Ureter (tissue), 1 donor: ENCODE measurements at places on chromosomes 2 and 18.
A peak's percentile ranks its signal among the peaks of the same experiment; 100 is the strongest.

- no peak for DNase-seq
Observed at GRCh38 chr2:122266636-122267035, 511.2 kb downstream of the TSN start.

DNA sequence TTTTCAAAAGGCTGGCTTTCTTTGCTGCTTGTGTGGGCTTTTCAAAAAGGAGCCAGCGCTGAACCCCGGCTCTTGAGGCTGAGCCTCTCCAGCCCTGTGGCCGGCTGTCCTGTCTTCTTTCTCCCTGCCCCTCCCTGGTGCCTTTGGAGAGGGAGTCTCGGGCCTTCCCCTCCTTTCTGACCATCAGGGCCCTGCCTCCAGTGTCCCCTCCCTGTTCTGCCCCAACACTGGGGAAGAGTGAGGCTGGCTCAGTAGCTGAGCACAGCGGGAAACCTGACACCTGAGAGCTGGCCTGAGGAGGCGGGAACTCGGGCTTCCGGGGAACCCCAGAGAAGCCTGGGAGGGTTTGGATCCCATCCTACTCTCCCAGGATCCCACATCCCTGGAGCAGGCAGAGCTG, 232.1 kb downstream of the LOXHD1 start:
- DNase-seq: peak; percentile 34

GRCh38 chr2:236250286-236250685, 13.9 kb downstream of the ASB18 start:
- DNase-seq: no peak

- DNase-seq: no peak
Observed at GRCh38 chr18:79485788-79486355, 90.1 kb downstream of the NFATC1 start.

DNA sequence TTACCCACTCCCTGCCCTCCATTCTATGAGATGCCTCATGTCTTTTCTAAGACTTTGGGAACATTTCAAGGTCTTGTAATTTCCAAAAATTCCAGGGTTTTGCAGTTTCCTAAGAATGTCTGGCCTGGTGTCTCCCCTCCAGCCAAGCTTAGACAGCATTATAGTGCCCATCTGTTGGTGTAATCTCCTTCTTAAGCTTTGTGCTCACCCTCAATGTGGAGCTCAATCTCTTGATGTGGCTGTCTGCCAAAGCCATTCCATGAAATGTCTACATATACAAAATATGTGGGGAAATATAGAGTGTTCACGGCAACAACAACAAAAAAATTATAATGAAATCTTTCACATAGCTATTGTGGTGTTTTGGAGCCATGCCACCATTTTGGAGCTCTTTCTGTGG, 558.4 kb downstream of the PIK3C3 start:
- DNase-seq: no peak

DNA sequence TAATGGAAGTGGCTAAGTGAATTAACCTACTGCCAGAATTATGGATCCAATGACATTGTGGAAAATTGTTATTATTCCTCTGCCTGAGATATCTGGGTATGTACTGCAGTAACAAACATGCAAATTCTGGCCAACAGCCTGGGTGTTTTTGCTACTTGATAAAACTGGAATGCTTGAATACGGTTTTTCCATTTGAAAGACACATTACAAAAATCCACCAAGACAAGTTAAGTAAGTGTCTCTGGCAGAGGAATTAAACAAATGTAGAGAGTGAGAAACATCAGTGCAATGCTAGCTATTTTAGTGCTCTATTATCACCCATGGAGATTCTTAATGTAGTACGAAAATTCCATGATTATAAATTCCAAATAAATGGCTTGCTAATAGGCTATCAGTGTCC, 312.4 kb upstream of the MEIS1 start:
- no peak for DNase-seq

- no peak for DNase-seq
Observed at GRCh38 chr2:55489467-55490062, 30.0 kb upstream of the CFAP36 start.

- DNase-seq: no peak
Observed at GRCh38 chr2:215868846-215869543, 144.4 kb downstream of the MREG start.

- no peak for DNase-seq
Observed at GRCh38 chr18:28984731-28985130, 807.8 kb upstream of the CDH2 start.

DNA sequence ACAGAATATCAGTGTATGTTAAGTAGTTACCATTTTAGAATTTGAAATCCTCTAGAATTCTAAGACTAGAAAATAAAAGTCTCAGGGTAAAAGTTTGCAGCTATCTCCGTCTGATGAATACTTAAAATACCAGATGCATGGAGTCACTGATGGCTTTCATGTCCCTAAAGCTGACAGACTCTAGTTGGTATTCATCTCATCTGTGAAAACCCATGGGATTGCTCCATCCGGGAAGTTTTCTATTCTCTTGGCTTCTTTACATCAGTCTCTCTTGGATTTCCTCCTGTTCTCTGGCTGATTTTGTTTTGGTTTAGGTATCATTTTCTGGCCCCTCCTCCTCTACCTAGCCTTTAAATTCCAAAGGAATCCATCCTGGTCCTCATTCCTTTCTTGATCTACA, 465.6 kb upstream of the POU3F3 start:
- DNase-seq: no peak

- DNase-seq: no peak
Observed at GRCh38 chr2:178328037-178328436, 122.9 kb downstream of the PRKRA start.

- no peak for DNase-seq
Observed at GRCh38 chr2:26754972-26755670, 9.0 kb upstream of the SLC35F6 start.

DNA sequence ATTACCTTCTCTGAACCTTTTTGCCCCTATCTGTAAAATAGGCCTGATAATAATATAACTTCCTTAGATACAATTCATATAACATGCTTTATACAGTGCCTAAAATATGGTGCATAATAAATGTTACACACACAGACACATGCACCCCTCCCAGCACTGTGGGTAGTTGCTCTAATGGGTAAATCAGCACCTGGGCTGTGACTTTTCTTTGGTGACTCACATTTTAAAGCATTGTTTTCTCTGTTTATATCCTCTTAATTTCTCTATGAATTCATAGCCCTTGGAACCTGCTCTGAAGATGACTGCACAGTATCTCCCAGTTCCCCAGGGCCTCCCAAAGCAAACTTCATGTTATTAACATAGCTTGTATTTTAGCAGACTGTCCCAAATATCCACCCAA, 248.2 kb upstream of the TNP1 start:
- no peak for DNase-seq

DNA sequence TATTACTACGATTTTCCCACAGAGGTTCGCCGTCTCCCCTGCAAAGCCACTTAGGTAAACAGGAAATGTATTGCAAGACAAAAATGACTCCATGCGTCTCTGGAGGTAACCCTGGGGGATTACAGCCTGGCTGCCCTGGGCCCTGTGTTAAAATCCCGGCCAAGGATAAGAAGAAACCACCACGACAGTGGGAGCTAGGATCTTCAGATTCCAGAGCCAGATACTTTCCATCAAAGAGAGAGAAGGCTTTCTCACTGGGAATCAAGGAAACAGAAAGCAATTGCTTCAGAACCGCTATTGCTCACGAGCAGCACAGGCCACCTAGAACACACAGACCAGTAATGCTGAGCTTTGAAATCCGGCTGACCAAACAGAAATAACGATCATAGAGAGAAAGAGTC, 97.9 kb upstream of the ZNF516 start:
- no peak for DNase-seq

- no peak for DNase-seq
Observed at GRCh38 chr2:190646780-190647522, 1.9 kb upstream of the NAB1 start.

DNA sequence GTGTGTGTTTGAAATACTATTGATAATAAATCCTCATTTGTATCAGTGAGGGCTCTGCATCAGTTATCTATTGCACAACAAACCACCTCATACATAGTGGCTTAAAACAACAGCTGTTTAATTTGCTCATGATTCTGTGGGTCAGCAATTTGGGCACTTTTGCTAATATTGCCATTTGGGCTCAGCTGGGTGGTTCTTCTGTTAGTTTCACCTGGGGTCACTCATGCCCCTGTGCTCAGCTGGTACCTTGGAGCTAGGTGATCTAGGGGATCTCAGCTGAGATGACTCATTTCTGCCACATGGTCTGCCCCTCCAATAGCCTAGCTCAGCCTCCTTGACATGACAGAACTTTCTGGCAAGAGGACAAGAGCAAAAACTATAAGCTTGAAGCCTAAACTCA, 126.3 kb downstream of the LYPD6B start:
- DNase-seq: no peak

DNA sequence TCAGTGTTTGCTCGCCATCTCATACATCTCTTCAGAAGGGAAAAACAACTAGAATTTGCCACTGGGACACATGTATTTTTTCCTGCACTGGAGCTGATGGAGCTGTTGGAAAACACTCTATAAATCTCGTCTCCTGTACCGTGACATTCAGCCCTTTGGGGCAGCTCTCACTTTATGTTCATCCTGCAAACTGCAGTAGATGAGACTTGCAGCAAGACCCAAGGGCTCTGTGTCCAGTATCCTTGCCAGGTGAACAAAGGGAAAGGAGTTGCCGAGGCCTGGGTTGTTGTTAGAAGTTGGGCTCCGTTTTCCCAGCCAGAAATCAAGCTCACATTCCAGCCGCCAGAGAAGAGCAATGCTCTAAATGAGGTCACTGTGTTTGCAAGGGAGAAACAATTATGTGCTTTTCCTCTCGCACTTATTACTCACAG, 285.1 kb downstream of the SLC4A3 start:
- DNase-seq: no peak

DNA sequence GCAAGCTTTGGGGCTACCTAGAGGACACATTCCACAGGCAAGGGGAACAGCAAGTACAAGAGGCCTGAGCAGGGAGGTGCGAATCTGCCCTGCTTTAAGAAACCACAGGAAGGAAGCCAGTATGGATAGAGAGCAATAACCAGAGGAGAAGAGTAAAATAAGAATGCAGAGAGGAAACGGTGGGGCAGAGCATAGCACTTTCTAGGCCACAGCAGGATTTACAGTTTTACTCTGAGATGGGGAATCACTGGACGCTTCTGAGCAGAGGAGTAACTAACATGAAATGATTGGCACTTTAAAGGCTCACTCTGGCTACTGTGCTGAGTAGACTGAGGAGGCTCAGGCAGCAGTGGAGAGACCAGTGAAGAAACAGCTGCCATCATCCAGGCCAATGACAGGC, 23.8 kb downstream of the AAK1 start:
- no peak for DNase-seq

DNA sequence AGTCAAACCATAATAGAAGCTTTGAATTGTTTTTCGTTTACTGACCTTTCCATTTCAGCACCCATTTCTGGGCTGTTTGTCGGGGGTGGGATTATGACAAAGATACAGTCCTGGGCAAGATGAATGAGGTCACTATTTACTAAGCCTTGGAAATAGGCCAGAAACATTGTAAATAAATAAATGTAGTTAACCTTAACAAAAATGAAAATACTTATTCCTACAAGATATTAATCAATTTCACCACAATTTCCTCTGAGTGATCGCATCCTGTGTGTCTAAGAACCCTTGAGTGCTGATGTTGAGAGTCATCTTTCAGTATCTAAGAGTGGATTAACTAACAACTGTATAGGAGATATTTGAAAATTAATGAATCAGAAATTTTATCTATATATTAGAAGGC, 14.0 kb downstream of the ITGA4 start:
- DNase-seq: no peak

DNA sequence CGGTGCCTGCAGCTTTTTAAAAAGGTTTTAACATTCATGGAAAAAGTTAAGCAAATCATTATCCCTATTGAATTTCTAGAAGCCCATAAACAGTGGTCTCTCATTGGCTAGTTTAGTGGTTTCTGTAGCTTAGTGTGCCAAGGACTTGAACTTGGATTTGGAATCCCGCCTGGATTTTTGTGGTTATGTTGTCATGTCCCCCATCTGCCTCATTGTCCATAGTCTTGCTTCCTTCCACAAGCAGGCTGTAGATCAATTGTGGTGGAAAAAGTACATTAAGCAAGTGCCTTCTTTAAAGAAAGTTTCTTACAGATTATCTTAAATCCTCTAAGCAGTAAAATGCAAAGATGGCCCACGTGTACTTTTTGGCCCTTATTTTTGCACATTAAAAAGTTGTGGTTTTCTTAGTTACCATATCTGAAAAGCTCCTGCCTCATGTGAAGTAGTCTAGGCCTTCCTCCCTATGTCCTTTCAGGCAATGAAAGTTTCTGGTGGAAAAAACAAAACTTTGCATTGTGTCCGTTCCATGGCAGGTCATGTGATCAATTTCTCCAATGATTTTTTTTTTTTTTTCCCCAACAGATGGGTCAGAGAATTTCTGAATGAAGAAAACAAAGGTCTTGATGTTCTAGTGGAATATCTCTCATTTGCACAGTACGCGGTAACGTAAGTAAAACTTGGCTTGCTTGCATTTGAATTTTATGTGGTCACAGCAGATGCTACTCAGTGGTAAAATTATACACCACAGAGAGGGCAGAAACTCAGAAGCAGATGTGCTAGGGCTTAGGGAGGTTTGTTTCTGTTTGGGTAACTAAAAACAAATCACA, 158.9 kb downstream of the PRPF40A start:
- DNase-seq: no peak

- DNase-seq: no peak
Observed at GRCh38 chr2:56465491-56465890, 281.7 kb downstream of the CCDC85A start.
